ENCODE measurements at places on chromosomes 12 and 14.

- DNase-seq, result no peak
These were observed 144.8 kb upstream of the NAV3 start for GRCh38 chr12:77685901-77686300.

GRCh38 chr14:61255968-61256367 is 25.2 kb downstream of the TMEM30B start:
- no peak for DNase-seq

DNA sequence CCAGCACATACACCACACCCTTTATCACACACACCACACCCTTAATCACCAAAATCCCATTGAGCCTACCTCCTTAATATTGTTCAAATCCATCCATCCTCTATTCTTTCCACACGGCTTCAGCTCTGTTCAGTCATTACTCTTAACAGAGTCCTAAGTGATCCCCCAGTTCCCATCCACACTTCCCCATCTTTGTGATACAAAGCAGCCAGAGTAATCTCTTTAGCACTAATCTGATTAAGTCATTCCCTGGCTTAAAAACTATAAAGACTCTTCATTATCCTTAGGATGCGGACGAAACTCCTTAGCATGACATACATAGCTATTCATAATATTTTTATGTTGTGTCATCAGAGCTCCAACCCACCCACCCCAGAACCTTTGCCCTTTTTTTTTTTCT is 14.7 kb upstream of the MFAP5 start:
- DNase-seq, result no peak

GRCh38 chr14:99590746-99591555 is 13.1 kb downstream of the CCDC85C start:
- no peak for DNase-seq

GRCh38 chr14:23093991-23094665 is 808 bp downstream of the ACIN1 start:
- no peak for DNase-seq

DNA sequence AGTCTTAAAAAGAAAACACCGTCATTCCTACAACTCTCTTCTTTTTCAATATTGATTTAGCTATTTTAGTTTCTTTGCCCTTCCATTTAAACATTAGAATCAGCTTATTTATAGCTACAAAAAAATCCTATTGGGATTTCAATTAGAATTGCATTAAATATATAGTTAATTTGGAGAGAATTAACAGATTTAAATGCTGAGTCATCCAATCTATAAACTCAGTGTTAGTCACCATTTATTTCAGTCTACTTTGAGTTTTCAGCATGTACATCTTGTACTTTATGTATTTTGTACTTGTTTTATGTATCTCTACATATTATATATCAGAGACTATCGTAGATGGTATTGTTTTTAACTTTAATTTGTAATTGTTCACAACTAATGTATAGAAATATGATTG is 460.0 kb downstream of the KCNH5 start:
- no peak for DNase-seq

DNA sequence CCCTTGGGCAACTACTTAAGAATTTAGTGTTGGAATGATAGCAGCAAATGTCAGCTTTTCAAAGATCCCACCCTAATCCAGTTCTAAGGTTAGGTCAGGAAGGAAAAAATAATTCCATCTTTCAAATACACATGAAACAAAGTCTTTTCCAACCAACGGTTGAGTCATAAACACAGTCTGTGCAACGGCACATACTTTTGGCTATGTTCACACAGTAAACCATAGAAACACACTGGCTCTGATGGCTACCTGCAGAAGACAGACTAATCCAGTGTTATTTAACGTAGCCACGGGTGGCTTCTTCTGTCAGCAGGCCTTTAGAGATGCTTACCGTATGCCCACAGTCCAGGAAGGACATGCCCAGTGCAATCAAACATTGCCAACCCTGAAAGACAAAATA is 35.7 kb downstream of the HIGD1C start:
- DNase-seq, result no peak

- no peak for DNase-seq
These were observed 129.9 kb downstream of the CRACR2A start for GRCh38 chr12:3622822-3623690.

GRCh38 chr14:92317511-92317910 is 5.5 kb upstream of the SLC24A4 start:
- DNase-seq, result no peak

DNA sequence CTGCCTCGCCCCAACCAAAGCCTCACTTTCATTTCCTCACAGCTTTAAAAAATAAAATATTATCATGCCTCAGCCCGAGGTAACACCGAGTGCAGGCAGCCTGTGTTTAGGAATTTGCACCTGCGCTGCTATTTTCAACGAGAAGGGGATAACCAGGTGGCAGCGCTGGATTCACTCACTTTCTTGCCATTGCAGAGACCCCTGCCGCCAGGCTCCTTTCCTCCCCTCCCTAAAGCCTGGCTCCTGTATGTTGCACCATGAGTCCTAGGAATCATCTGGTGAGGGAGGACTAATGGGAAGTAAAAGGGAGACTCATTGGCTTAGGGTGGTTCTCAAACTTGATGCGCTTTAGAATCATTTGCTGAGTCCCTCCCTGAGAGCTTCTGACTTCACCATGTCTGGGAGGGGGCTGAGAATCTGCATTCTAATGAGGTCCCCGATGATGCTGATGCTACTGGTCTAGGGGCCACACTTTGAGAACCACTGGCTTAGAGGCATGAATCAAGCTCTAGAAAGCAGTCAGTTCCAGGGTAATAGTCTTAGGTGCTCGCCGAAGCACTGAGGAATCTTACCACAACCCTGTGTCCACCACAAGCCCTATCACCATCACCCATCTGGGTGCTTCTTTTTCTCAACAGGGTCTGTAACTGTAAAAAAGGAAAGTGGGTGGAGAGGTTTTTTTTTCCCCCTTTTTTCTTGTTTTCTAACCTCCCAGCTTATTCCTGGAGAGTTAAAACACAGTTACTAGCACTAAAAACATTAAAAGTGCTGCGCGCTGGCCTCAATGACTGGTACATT is 83.8 kb downstream of the SLC38A1 start:
- DNase-seq, result no peak

Measured in ascending aorta (tissue), 2 donors.